ENCODE measurements at places on chromosomes 16 and 17.

DNA sequence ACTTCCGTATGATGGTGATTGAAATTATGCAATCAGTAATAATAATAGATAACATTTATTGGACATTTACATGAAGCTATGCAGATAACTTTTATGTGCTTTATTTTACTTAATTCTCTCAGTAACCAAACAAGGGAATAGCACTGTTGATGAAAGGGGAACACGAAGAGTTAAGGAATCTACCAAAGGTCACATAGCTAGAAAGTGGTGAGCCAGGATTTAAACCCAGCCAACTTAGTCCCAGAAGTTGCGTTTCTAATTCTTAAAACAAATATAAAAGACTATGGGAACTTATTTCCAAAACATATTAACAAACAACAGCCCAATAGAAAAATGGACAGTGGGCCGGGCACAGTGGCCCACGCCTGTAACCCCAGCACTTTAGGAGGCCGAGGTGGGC, 9.7 kb downstream of the SPNS3 start:
- no peak for DNase-seq

GRCh38 chr17:82202981-82203380, 9.7 kb downstream of the CCDC57 start:
- DNase-seq: no peak

DNA sequence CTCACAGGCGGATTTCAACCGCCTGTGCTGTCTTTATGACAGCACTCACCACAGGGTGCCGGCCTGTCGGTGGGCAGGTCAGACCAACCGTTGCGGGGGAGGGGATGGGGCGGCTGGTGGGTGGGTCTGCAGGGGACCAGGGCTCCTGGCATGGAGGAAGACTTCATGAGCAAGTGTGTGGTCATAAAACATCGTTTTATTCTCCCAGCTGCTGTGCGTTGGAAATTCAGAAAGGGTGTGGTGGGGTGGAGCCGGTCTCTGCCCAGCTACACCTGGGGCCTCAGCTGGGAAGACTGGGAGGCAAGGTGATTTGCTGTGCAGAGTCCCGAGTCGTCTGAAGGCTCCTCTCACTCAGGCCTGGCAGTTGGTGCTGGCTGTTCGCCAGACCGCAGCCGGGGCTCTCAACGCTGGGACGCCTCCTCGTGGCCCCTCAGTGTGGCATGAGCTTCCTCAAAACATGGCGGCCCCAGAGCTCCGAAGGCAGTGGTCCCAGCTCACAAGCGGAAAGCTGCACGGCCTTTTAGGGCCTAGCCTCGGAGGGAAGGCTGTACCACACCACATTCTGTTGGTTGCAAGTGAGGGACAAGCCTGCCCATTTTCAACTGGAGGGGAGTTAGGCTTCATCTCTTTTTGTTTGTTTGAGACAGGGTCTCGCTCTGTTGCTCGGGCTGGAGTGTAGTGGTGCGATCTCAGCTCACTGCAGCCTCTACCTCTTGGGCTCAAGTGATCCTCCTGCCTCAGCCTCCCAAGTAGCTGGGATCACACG, 45.8 kb upstream of the GSE1 start:
- no peak for DNase-seq

DNA sequence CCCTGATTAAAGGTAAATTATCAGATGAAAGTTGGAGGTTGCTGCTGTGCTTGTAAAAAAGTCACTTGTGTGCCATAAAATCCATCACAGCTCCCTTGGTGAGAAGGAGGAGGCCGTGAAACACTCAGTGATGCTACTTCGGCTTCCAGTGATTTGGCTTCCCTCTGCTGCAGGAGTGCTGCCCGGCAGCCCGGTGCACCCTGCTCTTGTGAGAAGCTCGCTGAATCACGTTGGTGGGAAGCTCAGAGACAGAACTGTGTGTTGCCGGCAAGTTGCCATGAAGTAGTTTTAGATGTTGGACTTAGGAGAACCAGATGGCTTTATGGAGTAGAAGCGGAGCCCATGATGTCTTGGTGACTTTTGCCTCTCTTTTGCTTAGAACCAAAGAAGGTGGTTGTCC, 33.3 kb downstream of the MSI2 start:
- DNase-seq: no peak

DNA sequence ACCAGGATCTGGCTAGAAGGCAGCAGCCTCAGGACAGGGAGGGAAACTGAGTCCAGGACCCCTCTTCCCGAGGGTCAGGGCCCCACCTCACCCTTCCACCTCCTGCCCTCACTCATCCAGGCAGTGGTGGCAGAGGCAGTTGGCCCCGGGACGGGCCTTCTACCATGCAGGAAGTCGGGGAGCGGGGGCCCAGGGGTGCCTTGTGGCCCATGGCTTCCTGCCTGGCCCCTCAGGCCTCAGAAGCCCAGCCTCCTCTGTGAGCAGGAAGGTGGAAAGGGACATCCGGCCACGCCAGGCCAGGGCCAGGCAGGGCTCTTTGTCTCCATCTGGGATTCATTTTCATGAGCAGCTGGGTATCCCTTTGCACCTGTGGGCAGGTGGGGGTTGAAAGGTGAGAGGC, 58.5 kb downstream of the BAHCC1 start:
- no peak for DNase-seq

DNA sequence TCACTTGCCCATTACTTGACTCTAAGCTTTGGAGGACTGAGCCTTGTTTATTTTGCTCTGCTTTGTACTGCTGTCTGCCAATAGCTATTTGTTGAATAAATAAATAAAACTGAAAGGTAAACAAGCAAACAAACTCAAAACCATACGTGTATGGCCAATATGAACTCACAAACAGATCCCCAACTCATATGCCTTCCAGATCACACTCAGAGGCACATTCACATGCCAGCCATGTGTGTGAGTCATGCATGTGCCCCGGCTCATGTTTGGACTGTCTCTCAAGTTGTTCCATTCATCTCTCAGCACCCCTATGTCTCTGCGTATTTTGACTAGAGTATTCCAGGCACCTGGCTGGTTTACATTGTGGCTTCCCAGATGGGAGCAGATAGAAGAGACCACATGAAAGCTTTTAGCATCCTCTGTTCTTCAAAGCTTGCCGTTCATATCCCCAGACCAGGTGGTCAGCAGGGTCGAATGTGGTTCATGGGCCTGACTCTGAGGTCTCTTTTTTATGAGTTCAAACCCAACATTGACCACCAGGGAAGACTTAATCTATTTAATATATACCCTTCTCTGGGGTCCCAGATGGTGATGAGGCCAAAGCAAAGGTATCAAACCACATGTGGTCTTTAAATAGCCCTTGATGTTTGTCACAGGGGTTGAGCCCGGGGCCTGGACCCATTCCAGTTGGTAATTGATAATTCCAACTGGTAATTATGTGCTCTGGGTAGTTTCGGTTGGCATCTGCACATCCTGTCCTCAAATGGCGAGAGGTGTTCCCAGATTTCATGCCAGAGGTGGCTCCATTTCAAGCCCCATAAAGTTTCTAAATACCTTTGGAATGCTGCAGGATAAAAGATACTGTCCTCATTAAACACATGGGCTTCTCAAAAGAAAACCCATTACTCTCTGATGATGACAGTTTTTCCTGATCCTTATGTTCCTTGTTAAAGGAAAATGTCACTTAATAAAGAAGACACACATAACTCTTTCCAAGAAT, 287.3 kb upstream of the MAF start:
- DNase-seq: no peak

All from cerebellar nuclear complex (tissue), 1 donor.